Activated T-cell treated with anti-CD3 and anti-CD28 coated beads, Interleukin-2, amount 50 U/mL, for 72 hours (primary cell): ENCODE measurements at places on chromosomes 4 and X. TPM values are rescaled to one million over a fixed set of nuclear protein-coding genes. Genes with fewer than 3 reads are reported as not detected.

Gene SLC9B2
- total RNA-seq, result 24.5 TPM

Gene CXorf65
- 26.0 TPM for total RNA-seq

- DNase-seq, result no peak
These were observed 110.5 kb upstream of the FAM47C start for GRCh38 chrX:36897690-36898089.

- no peak for DNase-seq
These were observed 20.0 kb upstream of the AADAT start for GRCh38 chr4:170109586-170110284.

DNA sequence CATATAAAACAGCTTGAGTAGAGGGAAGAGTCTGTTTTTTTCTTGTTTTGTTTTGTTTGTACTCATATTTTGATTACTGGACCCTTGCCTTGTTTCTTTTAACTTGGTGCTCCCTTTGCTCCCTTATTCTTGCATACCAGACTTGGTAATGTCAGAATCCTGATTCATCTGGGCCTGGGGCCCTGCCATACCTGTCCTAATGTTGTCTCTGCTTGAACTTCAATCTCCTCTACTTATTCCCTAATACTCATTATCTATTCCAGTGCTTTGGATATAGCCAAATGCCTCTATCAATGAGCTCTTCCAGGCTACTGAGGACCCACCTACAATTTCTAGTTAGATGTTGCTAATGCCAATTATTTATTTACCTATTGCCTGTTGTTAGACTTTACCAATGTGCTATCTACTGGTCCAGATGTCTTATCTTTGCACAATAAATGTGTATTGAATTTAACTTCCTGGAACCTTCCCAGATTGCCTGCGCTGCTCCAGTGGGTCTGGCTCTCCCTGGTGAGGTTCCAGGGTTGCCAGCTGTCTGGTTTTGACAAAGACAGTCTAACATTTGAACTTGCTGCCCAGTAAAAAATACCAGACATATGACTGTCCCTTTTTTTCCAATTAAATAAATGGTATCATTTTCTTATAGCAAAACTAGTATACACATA, 64.4 kb upstream of the ACSL4 start:
- no peak for DNase-seq

- no peak for DNase-seq
These were observed 36.9 kb downstream of the NR3C2 start for GRCh38 chr4:148405161-148405893.

- no peak for DNase-seq
These were observed 293.5 kb downstream of the GBA3 start for GRCh38 chr4:22986262-22986661.

DNA sequence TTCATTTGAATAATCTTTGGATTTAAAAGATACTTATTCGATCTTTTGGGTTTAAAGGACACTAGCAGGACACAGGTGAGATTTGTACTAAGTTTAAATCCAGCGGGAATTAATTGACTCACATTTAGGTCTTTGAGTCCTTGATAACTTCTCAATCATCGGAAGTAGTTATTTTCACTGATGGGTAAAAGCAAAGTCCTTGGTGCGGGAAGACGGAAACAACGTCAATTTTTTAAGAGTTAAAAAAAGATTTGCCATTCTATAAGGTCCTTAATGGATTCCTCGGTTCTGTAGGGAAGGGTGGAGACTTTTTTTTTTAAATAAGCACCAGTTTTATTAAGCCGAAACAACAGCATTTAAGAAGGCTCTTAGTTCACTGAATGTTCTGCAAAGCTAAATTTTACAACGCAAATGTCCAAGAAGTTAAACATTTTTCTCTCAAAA, 2.9 kb downstream of the TMSB4X start:
- DNase-seq, result no peak
